ENCODE measurements at places on chromosomes 7 and 10.

GRCh38 chr10:61752111-61753011 lies 89.6 kb downstream of the CABCOCO1 start:
- no peak for DNase-seq

DNA sequence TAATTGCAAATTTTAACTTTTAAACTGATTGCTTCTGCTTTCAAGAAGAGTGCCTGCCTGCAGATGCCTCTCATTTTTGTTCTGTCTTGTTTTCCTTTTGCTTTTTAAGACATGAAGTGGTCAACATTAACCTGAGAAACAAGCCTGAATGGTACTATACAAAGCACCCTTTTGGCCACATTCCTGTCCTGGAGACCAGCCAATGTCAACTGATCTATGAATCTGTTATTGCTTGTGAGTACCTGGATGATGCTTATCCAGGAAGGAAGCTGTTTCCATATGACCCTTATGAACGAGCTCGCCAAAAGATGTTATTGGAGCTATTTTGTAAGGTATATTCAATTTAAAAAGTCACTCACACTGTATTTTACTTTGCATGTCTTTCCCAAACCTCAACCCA lies 8.8 kb downstream of the GSTO2 start:
- no peak for DNase-seq

- DNase-seq = no peak
These were observed 98.6 kb downstream of the GRM8 start for GRCh38 chr7:127154101-127154500.

DNA sequence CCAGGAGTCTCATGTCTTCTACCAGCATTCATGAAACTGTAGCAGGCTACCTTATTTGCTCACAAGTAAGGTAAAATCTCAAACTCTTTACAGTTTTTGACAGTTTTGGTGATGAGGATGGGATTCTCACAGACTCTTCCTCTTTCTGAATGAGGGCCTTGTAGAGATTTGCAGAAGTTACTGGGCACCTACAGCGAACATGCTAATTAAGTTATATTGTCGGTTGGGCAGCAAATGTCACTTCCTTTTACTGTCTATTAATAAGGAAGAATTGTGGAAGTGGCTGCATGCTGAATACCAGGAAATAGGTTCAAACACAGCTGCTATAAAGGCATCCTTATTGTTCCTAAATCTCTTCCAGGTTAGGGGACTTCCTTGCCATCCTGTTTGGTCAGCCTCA lies 189.6 kb downstream of the DNAJC1 start:
- DNase-seq = no peak

GRCh38 chr10:97494151-97494550 lies 4.1 kb downstream of the MMS19 start:
- DNase-seq = no peak

DNA sequence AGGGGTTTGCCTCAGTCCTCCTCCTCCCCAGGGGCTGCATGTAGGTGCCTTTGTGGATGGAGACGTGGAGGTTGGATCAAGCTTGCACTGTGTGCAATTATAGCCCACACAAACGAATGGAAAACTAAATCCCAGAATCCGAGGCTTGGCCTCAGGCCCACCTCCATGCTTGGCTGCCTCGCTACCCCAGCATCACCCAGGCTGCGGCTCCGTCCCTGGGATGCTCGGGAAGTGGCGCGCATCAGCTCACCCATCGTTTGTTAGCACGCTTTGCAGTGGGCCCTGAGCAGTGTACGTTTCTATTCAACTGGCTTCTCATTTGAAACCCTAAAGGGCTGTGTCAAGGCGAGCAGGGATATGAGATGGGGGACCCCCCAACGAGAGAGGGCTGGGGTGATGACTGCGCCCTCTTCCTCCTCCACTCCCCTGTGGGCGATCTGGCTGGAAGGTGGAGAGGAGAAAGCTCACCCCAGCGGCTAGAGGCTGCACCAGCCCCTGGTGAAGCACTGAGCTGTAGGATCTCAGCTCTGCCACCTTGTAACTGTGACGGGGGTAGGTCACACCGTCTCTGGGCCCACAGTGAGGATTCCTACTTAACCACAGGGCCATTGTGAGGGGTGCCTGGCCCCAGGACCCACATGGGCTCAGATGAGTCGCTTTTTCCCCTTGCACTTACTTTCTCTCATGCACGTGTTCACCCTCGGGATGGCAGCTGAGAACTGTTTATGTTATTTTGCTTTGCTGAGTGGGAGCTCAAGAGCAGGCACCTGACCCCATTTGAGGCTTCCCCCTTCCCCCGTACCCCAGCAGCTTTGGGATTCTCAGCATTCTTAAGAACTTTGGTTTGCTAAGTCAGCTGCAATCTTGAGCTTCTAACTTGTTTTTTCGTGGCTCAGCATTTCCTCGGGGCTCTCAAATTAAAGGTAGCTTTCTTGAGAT lies 12.7 kb upstream of the BTBD16 start:
- DNase-seq = no peak

- no peak for DNase-seq
These were observed 993 bp downstream of the PTPRN2 start for GRCh38 chr7:158586499-158587161.

GRCh38 chr10:105827133-105827532 lies 1186.0 kb downstream of the SORCS3 start:
- DNase-seq = no peak

DNA sequence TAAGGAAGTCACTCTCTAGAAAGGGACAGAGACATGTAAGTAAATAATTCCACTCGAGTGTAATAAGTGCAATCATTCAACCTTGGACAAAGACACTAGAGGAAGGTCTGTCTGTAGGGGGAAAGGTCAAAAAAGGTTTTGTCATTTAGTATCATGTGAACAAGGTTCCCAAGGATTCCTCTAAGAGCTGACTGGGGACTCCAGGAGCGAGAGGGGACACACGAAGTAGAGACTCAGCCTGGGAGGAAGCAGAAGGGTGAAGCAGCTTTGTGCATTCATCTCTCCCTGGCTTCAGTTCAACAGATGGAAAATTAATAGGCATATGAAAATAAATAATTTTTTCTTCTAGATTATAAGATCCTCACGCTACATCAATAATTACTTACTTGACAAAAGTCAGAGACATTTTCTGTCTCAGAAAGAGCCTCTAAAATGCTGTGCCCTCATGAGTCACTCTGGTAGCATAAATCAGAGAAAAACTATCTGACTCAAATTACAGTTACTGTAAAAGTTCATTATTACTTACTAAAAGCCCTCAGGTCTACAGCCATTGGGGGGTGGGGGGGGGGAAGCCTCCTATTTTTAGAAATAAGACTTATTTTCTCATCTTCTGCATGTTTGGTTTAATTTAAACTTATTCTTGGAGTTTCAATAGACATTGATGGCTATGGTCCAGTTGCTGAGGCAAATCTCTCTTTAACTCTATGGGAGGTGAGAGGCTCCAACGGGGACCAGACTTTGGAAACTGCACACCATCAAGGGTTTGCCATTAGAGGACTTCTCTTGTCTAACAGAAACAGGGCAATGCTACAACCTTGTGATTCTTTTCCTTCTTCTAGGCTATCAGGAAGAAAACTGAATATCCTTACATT lies 275.1 kb upstream of the KLF14 start:
- DNase-seq = no peak
